T-cell (primary cell): ENCODE measurements at places on chromosomes 1 and 21.

GRCh38 chr1:30679201-30679975 lies 44.0 kb downstream of the MATN1 start:
- DNase-seq = no peak

DNA sequence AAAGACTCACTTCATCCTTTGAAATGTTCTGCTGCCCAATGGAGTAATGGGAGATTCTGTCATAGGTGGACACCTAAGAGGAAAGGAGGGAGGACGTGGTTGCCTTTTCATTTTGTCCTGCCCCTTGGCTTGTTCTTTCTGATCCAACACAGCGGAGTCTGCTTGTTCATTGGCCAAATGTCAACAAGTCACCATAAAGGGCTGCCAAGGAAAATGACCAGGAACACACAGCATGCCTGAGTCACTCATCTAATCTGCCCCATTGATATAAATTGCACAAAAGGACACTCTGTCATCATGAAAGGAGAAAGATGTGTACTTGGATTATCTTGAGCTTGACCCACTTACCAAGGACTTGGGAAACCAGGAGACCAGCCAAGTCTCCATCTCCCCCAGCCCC lies 422.9 kb downstream of the SETD4 start:
- DNase-seq = no peak

DNA sequence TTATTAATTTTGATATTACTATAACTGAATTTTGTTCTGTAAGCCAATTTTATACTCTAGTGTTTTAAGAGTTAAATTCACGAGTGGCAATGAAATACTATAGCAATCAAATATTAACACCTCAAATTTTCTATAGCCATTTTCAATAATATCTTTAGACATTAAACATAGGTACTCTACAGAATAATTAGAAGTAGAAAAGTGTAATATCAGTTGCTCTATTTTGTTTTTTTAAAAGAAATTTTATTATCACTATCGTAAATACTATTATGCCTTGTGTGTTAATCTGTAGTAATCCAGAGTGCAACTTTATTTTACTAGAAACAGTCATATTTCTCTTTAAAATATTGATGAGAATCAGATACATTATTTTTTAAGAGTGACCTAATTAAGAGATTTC lies 691.2 kb downstream of the USP25 start:
- no peak for DNase-seq

- DNase-seq = no peak
These were observed 86.4 kb downstream of the BRINP2 start for GRCh38 chr1:177257128-177257527.

- DNase-seq = no peak
These were observed 248.7 kb downstream of the NPHP4 start for GRCh38 chr1:5743435-5744095.

DNA sequence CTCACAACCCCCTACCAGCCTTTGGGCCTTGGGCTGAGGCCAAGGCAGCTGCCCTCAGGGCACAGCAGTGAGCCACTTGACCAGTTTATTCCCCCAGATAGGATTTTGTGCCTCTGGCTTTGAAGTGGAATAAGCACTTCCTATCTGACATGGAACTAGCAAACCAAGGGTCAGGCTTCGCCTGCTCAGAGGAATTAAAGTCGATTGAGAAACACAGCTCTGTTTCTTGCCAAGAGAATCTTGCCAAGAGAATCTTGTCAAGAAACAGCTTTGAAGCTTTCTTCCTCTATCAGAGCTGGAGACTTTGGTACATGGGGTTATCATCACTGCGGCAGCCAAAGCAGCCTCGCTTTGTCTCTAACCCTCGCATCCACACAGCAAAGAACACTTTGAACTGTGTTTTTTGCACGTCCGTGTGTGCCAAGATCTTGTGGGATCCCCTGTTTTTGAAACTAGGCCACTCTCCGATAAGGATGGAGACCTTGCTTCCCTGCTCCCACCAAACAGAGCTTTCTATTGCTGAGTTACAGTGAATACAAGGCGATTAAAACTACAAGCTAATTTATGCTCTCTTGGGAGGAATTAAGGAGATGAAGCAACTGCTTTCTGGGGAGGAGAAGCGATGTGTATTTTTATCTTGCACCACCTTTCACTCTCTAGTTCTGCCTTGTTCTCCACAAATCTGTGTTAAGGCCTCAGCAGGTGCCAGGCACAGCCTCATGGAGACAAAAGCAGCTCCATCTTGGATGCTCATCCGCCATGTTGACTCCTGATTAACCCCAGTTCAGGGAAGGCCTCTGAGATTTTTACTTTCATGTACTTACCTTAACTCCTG lies 67.3 kb downstream of the RHOU start:
- no peak for DNase-seq

DNA sequence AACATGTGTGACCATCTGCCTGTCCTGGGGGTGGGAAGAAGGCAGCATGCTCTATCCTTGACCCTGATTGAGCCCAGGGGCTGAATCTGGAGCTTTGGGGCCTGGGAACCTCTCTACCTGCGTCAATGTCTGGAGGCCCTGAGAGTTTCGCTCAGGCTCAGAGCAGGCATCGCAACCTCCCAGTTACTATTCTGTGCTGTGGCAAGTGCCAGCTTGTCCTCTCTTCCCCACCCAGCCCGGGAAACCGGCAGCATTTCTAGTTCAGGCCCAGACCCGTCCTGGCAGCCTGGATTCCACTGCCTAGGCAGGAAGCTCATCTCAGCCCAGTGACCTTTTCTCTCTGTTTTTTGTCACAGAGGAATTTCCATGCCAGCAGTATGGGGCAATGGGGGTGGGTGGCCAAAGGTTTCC lies 10.0 kb upstream of the IRF6 start:
- no peak for DNase-seq

DNA sequence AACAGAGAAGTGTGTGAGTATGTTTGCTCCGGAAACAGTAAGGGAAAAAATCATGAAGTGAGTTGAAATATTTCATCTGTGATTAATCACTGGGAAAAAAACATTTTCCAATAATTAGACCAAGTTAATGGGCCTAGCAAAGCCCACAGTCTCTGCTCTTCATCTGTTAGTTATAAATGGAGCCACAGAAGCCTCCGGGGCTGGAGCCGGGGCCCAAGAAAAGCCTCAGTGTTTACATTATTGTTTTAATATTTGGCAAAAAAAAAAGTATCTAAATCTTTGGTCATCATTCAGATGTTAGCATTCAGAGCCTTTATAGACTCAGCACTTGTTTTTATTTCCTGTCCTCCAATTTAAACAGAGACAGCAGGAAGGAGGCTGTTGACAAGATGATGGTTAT lies 115.0 kb downstream of the UBE2U start:
- DNase-seq = no peak

DNA sequence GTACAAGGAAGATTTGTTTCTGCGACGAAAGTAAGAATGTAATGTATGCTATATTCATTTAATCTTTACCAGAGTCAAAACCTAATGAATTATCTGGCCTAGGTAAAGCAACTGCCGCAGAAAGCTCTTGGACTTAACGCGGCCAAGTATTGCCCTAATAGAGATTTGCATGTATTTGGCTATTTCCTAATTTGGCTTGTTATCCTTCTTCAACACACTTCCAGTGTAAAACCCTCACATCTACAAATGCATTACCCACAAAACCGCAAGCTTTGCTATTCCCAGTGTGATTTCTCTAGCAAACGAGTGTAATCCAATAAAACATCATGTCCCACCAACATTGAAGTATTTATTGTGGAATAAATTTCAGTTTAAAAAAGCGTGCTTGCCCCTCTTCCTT lies 123.8 kb upstream of the LMO4 start:
- no peak for DNase-seq

DNA sequence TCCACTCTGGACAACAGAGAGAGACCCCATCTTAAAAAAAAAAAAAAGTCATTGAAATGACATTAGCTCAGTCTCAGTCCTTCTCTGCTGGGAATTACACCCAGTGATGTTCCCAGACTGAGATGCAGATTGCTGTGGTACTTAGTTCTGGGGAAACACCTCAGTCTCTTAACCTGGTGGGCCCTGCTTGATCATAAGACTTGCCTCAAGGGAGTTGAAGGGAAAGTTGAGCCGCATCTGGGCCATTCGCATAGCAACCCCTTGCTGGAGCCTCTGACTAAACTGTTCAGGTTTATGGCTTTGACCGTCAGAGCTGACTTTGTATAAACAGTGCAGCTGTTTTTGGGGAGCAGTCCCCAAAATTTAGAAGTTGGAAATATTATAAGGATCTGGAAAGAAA lies 13.4 kb downstream of the FCRL4 start:
- DNase-seq = no peak

- no peak for DNase-seq
These were observed 103.8 kb downstream of the GREM2 start for GRCh38 chr1:240508201-240508600.
